ENCODE measurements at places on chromosomes 13 and 19. TPM values are rescaled to one million over a fixed set of nuclear protein-coding genes. Genes with fewer than 3 reads are reported as not detected.

CADM4 gene
- polyA plus RNA-seq: 13.5 TPM

GRCh38 chr13:112759053-112759452 lies 69.2 kb downstream of the ATP11A start:
- no peak for DNase-seq

MYPOP gene
- 3.2 TPM for polyA plus RNA-seq

- DNase-seq: peak; percentile 88
These were observed 10.4 kb upstream of the JUND start for GRCh38 chr19:18291590-18292461.

DNA sequence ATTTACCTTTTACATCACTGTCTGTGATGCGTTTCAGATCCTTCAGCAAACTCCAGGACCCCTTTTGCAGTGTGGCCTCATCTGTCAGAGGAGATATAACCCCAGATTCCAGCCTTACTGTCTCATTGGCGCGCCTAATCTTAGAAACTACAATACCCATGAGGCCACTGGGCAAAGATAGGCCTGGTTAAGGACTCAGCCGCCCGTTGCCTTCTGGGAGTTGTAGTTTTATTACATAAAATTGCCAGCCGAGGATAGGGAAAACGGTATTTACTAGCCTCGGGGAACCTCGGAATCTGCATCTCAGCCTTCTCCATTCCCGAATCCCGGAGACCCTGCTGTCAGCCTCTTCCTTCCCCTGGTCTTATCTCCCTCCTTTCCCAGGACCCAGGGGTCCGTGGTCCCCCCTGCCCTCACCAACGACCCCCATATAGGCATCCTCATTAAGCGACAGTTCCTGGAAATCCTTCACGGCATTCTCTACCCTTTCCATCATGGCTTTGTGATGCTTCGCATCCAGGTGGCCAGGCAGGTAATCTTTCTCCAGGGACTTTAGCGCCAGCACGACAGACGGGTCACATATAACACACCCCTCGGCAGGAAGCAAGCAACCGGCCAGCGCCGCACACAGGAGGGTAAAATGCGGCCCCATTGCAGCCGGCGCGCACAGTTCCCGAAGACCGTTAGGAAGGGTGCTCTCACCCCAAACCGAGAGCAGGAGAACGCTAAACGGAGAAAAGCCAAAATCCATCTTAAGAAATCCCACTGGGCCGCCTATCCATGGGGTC lies 1.3 kb downstream of the IZUMO1 start:
- peak; percentile 72 for DNase-seq

DNA sequence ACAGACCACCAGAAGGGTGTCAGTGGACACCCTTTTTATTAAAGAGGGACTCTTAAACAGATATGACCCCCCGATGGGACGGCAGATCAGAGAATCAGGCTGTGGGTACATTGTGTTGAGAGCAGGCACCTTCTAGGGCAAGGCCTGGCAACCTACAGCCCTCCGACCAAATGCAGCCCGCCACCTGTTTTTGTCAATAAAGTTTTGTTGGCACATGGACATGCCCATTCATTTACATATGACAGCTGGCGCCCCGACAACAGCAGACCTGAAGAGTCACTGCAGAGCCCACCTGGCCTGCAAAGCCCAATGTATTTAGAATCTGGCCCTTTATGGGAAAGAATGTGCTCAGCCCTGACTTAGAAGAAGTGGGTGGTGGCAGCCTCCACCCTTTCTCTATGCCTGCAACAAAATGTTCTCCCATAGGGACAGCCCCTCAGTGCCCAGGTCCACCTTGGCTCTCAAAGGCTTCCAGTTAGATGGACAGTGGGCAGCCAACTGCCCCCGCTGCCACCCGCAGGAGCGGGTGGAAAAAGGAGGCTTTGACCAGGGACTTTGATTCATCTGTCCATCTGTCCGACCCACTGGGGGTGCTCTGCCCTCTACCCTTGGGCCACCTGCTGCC lies 184.9 kb downstream of the PTPRS start:
- DNase-seq: no peak

GRCh38 chr13:51697855-51698254 lies 106.1 kb downstream of the DHRS12 start:
- no peak for DNase-seq

GRCh38 chr19:10230861-10231611 lies at the start of gene S1PR2:
S1PR2 (minus strand) TSS chr19:10231331; CDS start chr19:10224905, 6,426 bp downstream.
- DNase-seq: peak; percentile 87

DNA sequence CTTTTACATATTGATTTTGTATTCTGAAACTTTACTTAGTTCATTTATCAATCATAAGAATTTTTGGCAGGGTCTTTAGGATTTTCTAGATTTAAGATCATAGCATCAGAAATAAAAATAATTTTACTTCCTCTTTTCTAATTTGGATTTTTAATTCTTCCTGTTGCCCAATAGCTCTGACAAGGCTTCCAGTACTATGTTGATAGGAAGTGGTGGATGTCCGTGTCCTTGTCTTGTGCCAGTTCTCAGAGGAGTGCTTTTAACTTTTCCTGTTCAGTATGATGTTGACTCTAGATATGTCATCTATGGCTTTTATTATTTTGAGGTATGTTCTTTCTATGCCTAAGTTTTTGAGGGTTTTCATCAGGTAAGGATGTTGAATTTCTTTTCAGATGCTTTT lies 7.7 kb upstream of the KIR2DL4 start:
- no peak for DNase-seq

DNA sequence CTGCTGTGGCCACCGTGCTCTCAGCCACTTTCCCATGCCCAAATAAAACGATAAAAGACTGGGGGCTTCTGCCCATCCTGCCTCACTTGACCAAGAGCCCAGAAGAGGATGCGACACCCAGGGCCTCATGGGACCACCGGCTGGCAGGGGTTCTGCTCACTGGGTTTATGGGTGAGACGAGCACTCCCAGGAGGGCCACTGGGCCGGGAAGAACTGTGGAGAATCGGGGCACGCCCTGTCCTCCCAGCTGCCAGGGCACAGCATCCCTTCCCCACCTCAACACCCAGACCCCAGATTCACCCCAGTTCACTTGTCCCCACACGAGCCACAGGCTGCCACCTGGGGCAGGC lies 4.7 kb upstream of the F10 start:
- no peak for DNase-seq

- DNase-seq: no peak
These were observed 991 bp downstream of the ABHD17A start for GRCh38 chr19:1884291-1884718.

- no peak for DNase-seq
These were observed 8.3 kb downstream of the TEKTIP1 start for GRCh38 chr19:3547301-3547731.

GRCh38 chr13:37716420-37717195 lies 118.0 kb upstream of the POSTN start:
- DNase-seq: no peak

PLEKHJ1 gene
- polyA plus RNA-seq: 187 TPM

- no peak for DNase-seq
These were observed 41.8 kb downstream of the MBD3L2B start for GRCh38 chr19:6979399-6979798.

DNA sequence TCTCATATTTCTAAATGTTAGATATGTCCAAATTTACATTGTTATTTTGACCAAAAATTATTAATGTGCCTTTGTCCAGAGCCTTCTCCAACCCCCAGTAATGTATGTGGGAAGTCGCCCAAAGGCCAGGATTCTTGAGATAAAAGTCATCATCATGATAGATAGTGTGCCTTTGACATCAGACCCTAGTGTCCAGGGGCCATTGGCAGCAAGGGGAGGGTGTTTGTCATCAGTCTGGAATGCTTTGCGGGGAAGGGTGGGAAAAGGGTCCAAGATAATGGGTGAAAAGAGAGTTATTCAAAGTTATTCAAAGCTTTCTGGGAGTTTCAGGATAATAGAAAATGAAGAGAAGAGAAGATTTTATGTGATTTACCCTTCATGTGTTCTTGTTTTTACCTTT lies 909.5 kb upstream of the GPC6 start:
- no peak for DNase-seq

- DNase-seq: no peak
These were observed 1.1 kb downstream of the NAA16 start for GRCh38 chr13:41312176-41312500.

ZNF536 gene
- 0.06 TPM for polyA plus RNA-seq

DNA sequence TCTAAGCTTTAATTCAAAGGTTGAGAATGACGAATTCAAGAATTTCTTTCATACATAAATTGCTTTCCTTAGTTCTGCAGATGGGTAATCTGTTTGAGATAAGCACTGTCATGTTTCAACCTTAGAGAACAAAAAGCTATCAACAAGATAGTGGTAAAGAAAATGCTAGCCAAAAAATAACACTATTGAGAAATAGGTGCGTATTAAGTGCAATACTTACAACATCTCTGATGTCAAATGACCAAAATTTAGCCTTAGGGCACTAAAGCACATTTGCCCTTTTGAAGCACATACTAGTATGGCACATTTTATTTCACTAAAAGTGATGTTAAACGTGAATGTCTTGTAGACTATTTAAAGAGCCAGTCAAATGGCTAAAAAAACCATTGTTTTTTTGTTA lies 4.9 kb downstream of the KBTBD6 start:
- DNase-seq: no peak

DNA sequence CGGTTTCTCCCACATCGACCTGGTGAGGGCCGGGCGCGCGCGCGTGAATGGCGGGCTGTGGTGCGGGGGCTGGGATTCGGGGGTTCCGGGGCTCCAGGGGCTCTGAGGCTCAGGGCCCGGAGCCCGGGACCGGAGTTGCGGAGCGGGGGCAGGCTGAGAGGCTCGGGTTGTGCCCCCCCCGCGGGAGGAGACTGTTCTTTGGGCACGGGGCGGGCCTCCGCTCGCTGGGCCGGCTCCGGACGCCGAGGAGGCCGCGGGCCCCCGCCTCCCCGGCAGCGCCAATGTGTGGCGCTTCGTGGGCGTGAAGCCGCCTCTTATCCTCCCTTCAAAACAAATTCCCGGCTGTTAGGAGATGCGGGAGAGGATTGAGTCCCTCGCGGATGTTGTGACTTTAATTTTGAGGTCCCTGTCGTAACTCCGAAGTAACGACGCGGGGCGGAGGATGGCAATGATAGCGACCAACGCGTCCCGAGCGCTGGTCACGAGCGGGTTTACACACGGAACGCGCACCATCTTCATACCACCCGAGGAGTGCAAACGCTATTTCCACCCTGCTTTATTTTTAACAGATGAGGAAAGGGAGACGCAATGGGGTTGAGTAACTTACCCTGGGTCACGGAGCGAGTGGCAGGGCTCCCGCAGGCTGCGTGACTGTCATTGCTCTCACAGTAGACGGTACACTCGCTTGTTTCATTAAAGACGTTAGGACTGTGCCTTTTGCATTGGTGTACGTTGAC lies 536 bp downstream of the UBA2 start:
- DNase-seq: peak; percentile 52

- no peak for DNase-seq
These were observed 1.4 kb upstream of the ZNF414 start for GRCh38 chr19:8515317-8515716.

GRCh38 chr13:76968041-76968440 lies 19.7 kb downstream of the ACOD1 start:
- no peak for DNase-seq

BABAM1 gene
- polyA plus RNA-seq: 133 TPM

ATP4A gene
- polyA plus RNA-seq: 1.4 TPM

GRCh38 chr13:106034201-106034600 lies 501.3 kb downstream of the EFNB2 start:
- no peak for DNase-seq

GDF15 gene
- polyA plus RNA-seq: 18.8 TPM

DNA sequence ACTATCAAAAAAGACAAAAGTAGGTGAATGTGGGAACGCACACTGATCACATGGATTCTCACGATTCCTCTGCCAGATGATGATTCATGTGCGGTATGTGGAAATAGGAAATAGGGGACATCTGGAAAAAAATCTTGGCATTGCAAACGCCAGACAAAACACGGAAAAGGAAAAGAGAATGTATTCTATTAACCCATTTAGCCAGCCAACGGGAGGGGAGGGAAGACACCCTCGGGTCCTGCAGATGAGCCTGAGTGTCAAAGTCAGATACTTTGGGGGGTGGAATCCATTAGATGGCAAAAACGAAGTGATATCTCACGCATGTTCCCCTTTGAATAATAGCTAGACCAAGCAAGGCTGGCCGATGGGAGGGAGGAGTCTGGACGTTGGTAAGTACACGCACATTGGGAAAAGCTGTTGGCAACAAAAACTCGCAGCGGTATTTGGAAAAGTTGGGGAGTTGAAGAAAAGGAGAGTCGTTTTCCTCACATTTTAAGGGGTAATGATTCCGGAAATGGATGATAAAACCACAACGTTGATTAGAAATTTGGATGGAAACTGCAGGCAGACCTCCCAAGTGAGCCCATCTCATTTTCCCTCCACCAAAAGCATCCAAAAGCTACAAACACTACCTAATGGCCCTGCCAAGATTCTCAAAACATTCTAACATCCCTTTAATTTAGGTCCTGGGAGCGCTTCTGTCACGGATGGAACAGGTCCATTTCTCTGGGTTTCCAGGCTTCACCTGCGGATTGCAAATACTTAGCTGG lies 73.6 kb downstream of the COL4A1 start:
- DNase-seq: peak; percentile 27

DNA sequence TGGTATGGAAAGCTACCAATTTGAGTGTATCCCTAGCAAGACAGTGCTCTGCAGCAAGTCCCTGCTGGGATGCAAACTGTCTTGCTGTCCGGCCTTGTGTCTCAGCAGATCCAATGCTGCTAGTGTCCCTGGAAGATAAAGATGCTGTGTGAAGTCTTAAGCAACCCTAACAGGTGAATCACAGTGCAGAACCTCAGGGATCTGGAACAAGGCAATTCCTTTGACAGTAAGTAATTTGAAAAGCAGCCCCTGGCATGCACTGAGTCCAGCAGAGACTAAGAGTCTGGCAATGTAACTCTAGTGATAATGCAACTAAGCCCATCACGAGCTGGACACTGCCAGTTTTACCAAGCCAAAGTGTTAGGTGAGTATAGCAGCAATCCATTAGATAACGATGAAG lies 1.7 kb upstream of the UCHL3 start:
- DNase-seq: no peak

Measured in H1 (cell line).